ENCODE measurements at places on chromosomes 4 and X.

GRCh38 chrX:110665223-110666002 is 130.2 kb downstream of the CHRDL1 start:
- DNase-seq: no peak

GRCh38 chr4:84837751-84838150 is 128.7 kb downstream of the WDFY3 start:
- DNase-seq: no peak

GRCh38 chr4:138087066-138087719 is 155.0 kb downstream of the SLC7A11 start:
- DNase-seq: peak; percentile 57

DNA sequence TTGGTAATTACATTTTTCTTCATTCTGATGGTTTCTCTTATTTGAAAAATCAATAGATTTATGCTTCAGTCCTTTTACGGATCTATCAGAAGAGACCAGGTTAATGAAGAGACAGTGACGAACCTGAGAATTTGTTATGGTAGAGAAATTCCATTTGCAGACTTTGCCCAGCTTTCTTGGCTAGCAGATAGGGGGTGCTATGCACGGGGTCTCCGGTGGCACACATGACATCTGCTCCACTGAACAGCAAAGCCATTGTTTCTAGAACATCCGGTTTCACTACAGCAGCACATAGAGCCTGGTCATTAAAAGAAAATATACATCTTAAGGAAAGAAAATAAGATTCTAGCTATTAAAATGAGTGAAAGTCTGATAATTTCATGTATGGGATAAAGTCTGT is 85.1 kb downstream of the ARAP2 start:
- no peak for DNase-seq

DNA sequence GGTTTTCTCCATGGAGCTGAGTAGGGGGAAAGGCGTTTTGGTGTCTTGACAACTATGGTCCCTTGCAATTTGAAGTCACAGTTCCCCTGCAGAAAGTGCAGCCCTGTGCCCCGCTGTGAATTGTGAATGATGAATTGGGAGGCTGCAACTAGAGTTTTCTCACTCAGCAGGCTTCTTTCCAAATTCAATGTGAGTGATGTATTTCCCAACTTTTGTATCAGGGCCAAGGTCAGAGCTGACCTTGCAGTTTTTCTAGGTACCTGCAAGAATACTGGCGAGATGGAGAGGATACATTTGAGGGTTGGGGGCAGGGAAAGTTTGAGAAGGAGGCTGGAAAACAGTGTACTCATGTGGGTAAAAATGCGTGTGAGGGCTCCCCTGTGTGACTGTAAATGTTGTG is 11.7 kb downstream of the PHEX start:
- no peak for DNase-seq

DNA sequence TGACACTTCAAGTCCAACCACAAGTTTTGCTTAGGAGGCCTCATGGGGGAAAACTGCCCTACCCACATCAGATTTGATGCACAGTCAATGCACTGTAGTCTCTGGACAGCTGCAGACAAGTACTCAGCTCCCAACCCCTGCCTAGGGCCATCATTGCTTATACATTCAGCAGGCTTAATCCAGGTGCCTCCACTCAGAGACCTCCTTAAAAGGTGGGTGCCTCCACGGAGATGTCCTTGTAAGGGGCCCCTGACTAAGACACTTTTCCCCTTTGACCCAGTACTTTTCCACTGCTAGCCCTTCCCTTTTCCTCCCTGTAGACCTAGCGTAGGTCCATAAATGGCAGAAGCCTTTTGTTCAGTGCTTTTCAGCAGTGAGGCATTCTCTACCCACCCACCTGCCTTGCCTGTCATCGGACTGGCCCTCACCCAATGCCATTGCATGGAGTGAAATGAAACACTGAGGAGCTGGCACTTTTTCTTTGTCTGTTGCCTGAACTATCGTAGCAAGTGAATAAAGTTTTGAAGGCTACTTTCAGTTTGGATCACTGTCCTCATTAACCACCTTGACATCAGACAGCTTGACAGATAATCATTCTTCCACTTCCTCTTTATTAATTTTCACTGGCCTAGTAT is 23.8 kb upstream of the PLK4 start:
- peak; percentile 62 for DNase-seq

- DNase-seq: peak; percentile 66
Observed at GRCh38 chr4:161336016-161336530, 827.7 kb downstream of the FSTL5 start.

GRCh38 chrX:39650768-39651347 is 446.9 kb downstream of the BCOR start:
- DNase-seq: no peak

GRCh38 chr4:42676066-42676951 is 19.4 kb upstream of the ATP8A1 start:
- no peak for DNase-seq

GRCh38 chr4:36037127-36037526 is 207.2 kb downstream of the ARAP2 start:
- DNase-seq: no peak

DNA sequence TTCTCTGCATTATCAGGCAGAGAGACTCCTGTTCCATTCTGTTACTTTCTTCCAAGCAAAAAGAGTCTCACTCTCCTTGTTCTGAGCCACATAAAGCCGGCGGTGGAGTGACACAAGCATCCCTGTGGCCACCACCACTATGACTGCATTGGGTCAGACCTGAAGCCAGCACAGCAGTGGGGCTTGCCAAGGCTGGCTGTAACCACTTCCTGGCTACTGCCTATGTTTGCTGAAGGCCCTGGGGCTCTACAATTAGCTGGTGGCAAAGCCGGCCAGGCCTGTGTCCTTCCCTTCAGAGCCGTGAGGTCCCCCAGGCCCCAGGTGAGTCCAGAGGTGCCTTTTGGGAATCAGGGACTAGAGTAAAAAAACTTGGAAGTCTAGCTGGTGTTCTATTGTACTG is 31.8 kb downstream of the PLAC8 start:
- no peak for DNase-seq

- DNase-seq: no peak
Observed at GRCh38 chrX:49230500-49231232, 2.5 kb downstream of the CACNA1F start.

GRCh38 chr4:110641218-110641617 is 18.3 kb upstream of the PITX2 start:
- no peak for DNase-seq

DNA sequence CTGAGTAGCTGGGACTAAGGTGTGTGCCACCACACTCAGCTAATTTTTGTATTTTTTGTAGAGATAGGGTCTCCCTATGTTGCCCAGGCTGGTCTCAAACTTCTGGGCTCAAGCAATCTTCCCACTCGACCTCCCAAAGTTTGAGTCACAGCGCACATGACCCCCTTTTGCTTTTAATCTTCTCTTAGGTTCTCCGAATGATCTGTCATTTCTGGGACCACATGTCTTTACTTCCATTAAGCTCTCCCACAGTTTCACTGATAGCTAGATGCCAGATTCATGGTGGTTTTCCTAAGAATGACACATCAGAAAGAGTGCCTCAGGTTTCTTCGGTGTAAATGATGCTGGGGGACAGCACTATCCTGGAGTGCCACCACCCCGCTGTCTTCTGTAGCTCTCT is 17.9 kb downstream of the PRKX start:
- no peak for DNase-seq

GRCh38 chr4:165384186-165384585 is 5.4 kb downstream of the CPE start:
- no peak for DNase-seq

GRCh38 chrX:116239944-116240840 is 69.6 kb downstream of the AGTR2 start:
- DNase-seq: no peak

DNA sequence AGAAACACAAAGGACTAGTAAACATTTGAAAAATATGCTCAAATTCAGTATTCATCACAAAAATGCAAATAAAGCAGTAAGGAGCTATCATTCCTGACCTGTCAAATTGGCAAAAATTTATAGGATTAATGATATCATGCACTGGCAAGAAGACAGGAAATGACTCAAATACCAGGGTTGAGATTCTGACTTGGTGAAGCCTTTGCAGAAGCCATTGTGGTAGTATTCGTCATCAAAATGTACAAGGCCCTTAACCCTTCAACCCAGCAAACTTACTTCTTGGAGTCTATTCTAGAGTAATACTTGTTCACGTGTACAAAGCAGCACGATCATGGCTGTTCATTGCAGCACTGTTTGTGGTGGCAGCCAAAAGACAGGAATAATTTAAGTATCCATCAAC is 132.4 kb downstream of the ENOX2 start:
- DNase-seq: peak; percentile 51

DNA sequence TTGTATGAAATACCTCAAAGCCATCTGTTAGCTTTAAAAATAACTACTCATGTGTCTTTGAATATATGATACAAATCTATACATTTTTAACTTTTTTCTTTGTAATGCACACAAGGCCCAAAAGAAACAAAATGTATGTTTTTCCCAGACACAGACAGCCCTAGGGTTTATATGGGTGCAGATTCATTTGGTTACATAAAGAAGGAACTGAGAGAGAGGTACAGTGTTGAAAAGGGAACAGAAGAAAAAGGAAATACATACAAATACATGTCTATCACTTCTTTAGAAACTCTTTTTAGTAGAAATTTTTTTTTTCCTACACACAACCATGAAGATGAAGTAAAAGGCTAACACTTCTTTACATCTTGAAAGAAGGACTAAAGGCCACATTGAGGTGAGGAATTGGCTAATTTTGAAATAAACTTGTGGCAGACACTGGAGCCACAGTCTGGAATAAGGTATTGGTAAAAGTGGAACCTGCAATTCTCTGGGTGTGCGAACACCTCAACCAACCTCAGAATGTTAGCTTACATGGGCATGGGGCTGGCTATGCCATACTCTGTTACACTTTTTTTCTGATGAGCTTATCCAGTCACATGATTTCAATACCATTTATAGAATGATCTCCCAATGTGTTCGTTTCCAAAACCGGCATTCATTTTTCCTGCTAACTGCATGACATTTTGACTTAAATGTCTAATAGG is 67.9 kb downstream of the FAM47C start:
- DNase-seq: no peak

GRCh38 chr4:12120968-12121367 is 692.3 kb upstream of the HS3ST1 start:
- no peak for DNase-seq

- DNase-seq: peak; percentile 10
Observed at GRCh38 chrX:23980011-23980441, 47.0 kb downstream of the KLHL15 start.

GRCh38 chr4:8726344-8726851 is 133.8 kb downstream of the CPZ start:
- DNase-seq: no peak

DNA sequence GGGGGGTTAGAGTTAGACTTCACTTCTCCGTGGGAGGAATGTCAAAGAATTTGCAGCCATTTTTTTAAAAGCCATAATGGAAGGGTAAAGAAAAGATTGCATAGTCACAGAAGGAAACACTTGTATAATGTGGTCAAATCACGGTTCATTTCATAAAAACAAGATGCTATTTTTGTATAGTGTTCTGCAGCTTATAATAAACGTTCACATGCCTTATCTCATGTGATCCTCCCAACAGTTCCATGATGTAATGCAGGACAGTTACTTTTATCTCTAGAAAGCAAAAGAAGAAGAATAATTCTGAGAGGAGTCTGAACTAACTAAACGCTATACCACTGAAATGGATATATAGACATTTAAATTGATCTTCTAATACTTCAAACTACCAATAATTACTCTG is 71.3 kb upstream of the CAMK2D start:
- no peak for DNase-seq

- DNase-seq: no peak
Observed at GRCh38 chr4:107691378-107691777, 28.7 kb downstream of the PAPSS1 start.

DNA sequence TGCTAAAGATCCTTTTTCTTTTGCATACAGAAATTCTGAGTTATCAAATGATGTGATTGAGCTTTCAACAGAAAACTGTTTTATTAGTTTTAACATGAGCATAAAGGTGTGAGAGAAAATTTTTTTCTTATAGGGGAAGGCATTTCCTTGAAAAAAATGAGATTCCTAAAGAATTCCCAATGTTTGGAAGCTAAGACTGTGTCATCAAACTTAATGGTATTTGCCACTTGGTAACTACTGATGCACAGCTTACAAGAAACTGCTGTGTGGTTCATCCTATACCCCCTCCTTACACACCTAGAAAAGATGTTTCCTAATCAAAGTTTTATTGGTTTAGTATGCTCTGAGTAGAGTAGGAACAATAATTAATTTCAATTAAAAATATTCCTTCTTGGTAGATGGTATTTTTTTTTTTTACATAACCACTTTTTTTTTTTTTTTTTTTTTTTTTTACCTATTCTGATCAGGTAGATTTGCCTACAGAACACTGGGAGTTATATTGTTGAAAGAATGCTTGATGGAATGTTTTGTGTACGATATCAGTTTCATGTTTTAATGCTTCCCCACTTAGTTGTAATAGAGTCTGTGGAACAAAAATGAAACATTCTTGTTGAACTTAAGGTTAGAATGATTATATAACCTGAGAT is 6.0 kb downstream of the PTPN13 start:
- no peak for DNase-seq

GRCh38 chrX:21885568-21885967 is 29.8 kb downstream of the YY2 start:
- no peak for DNase-seq

DNA sequence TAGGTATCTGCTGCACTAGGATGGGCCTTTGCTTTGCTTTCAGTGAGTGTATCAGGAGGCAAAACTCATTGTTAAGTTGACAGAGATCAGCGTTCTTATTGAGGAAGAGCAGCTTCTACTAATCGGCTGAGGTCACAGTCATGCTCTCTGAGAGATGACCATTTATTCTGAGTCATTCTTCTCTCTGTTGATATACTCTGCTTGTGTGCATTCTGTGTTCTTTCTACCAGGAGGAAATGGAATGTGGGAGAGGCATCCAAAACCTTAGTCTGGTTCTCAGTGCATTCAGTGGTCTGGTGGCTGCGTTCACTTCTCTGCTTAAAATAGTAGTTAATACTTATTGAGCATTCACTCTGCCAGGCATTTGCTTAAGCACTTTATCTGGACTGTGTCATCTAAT is 66.2 kb downstream of the RRAGB start:
- no peak for DNase-seq

DNA sequence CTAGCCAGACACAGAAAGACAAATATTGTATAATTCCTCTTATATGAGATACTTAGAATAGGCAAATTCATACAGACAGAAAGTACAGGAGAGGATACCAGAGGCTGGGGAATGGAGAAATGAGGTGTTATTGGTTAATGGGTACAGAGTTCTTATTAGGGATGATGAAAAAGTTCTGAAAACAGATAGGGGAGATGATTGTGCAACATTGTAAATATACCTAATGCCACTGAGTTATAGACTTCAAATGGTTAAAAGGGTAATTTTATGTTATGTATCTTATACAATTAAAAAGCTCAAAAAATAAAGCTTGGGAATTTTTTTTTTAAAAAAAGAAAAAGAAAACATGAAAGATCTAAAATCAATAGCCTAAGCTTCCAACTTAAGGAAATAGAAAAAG is 98.8 kb upstream of the TECRL start:
- no peak for DNase-seq

- no peak for DNase-seq
Observed at GRCh38 chr4:19806865-19807264, 444.8 kb upstream of the SLIT2 start.
